Stimulated activated naive B cell treated with anti-CD40 and anti-IgM and Interleukin-4, amounts not matched to agents 10 μg/mL and 1 μg/mL and 100 μg/mL, for 72 hours (primary cell): ENCODE measurements at places on chromosomes 6 and 20.

- H3K27me3 ChIP-seq = peaks cover 30% of the 10 kb centered on the region
- no peak overlapping the region for H3K27ac ChIP-seq
- H3K36me3 ChIP-seq = no peaks in the 10 kb centered on the region
- H3K4me3 ChIP-seq = no peak overlapping the region
- DNase-seq = peak; percentile 53
These were observed 72.5 kb downstream of the B3GAT2 start for GRCh38 chr6:70884074-70884983.

GRCh38 chr6:112033791-112034615 is 19.9 kb upstream of the CCN6 start:
- no peak for DNase-seq
- H3K27ac ChIP-seq = peak overlapping the region; percentile 33
- H3K36me3 ChIP-seq = no peaks in the 10 kb centered on the region
- H3K4me1 ChIP-seq = peaks cover 1% of the 10 kb centered on the region

DNA sequence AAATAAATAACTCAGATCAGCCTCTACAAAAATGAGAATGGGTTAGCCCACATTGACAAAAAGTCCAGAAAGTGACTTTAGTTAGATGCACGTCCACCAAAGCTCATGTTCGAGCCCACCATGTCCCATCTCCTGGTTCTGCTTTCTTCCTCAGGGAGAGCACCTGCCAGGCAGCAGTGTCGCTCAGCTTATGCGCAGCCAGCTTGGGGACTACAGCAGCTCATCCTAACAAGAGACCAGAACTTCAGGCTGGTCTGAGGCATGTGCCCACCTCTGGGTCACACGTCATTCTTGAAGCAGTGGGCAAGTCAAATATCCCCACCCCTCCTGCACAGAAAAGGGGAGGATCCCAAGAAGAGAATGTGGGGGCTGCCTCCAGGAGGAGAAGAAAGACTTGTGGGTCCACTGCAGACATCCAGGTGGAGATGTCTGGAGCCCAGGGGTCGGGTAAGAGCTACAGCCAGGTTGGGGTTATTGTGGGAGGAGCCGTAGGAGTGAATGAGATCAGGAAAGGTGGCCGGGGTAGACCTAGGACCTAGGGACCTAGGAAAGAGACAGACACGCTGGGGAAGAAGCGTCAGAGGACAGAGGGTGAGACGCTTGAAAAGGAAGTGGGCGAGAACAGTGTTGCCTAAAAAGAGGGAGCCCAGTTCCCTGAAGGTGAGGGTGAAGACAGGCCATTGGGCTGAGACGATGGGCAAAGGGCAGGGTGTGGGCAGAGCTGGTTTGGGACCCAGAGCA is 52.5 kb downstream of the SSR1 start:
- H3K4me1 ChIP-seq = peaks cover 16% of the 10 kb centered on the region
- peaks cover 4% of the 10 kb centered on the region for H3K36me3 ChIP-seq
- peaks cover 20% of the 10 kb centered on the region for H3K27me3 ChIP-seq
- peak overlapping the region; percentile 96 for H3K4me3 ChIP-seq

DNA sequence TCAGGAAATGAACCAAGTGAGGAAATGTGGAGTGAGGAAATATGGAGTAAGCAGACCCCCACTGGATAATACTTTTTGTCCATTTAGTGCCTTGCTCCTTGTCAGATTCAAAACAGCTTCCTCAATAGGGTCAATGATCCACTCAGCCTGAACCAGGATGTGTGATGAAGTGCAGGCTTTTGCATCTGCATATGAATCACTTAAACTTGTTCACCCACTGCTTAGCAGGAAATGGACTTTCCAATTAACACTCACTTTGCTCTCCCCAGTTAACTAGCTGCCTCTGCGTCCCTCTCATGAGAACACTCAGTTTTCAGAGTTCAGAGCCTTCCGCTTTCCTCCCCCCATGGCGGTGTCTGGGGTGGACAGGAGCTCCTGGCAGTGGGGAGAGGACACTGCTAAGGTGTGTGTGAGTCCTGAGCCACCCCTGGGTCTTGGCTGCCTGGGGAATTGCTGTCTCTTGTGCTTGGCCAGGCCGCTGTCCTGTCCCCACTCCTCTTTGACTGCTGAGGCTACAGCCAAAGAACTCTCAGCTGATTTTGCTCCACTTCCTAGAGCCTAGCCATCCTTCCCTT is 621.8 kb downstream of the CDH26 start:
- no peak for DNase-seq
- H3K27ac ChIP-seq = no peak overlapping the region
- H3K36me3 ChIP-seq = no peaks in the 10 kb centered on the region
- H3K4me3 ChIP-seq = no peak overlapping the region
